ENCODE measurements at places on chromosomes 7 and 10.
A peak's percentile ranks its signal among the peaks of the same experiment; 100 is the strongest.

GRCh38 chr7:21967598-21968003 lies 21.9 kb upstream of the CDCA7L start:
- peak; percentile 17 for DNase-seq

GRCh38 chr10:2143213-2143835 lies 406.0 kb upstream of the ADARB2 start:
- no peak for DNase-seq

DNA sequence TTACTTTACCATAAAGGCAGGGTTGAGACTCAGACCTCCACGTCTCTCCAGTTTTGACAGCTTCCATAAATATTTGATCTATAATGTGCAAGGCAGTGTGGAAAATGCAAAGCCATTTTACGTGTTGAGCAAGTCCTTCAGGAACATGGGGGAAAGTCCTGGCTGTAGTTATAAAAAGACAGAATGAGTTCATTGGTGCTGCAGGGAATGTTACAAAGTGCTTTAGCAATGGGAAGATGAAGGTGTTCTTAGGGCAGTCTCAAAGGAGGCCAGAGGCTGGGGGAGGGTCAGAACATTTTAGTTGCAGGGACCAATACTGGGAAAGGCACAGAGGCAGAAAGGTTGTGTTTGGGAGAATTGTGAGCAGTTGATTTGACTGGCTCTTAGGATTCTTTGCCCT lies 27.9 kb downstream of the CNNM2 start:
- no peak for DNase-seq

DNA sequence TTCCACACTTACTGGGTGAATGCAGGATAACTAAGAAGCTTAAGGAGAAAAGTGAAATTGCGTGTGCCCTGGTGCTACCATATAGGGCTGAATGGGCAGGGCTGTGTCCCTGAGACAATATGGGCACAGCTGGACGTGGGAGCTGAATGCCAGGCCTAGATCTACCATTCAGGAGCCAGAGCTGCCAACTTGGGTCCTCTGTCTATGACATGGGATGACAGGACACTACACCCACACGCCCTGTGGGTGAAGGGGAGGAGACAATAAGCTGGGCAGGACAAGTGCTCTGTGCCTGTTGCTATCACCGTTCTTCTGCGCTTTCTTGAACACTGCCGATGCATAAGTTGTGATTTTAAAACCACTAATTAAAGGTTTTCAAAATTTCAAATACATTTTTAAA lies 293.9 kb downstream of the TNS3 start:
- DNase-seq: no peak

DNA sequence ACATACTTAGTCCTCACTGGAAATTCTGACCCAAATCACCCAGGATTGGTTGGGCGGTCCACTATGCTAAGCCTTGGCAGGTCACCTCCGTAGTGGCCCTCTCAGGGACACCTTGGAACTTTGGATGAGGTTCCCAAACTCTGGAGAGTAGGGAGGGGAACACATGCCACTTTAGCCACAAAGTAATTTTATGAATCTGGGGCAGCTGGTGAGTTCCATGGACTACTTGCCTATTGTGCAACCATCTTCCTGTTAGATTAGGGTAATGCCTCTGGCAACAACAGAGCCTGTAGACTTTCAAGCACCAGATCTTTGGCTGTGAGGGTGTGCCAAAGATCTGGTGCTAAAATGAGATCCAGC lies 77.7 kb downstream of the ITGB8 start:
- DNase-seq: peak; percentile 63

Measured in foreskin fibroblast (primary cell).